ENCODE measurements at places on chromosomes 12 and 14.
A peak's percentile ranks its signal among the peaks of the same experiment; 100 is the strongest.

- DNase-seq = no peak
Measured at GRCh38 chr12:19885093-19885812, 446.0 kb downstream of the AEBP2 start.

DNA sequence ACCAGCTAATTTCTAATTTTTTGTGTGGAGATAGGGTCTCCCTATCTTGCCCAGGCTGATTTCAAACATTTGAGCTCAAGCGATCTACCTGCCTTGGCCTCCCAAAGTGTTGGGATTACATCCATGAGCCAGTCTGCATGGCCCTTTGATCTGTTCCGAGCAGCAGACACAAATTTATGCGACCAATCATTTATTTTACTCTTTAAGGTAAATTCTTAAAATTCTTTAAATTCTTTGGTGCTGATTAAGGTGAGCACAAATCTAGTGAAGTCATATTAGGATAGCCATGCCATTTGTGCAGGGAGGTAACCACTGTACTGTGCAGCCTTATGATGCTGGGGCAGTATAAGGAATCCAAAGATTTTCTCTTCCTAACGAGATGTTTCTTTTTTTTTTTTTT lies 135.7 kb downstream of the SRGAP1 start:
- DNase-seq = no peak

GRCh38 chr14:68463705-68464374 lies 329.0 kb downstream of the ZFP36L1 start:
- DNase-seq = no peak

- no peak for DNase-seq
Measured at GRCh38 chr14:94501588-94502516, 7.4 kb downstream of the SERPINA12 start.

DNA sequence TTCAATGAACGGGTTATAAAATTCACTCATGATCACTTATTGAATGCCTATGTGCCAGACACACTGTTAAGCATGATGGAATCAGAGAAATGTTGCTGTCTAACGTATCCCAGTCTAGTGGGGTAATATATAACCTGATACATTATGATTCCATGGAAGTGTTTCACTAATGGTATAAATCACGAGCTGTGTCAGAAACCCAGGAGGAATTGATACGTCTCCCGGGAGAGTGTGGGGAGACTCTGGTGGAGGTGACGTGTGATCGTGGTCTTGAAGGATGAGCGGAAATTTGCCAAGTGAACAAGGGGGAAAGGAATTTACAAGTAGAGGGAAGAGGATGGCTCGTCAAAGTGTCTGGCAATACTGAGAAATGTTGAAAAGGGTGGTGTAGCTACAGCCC lies 26.5 kb downstream of the MANSC1 start:
- DNase-seq = no peak

- DNase-seq = no peak
Measured at GRCh38 chr12:130142736-130143135, 19.5 kb upstream of the FZD10 start.

GRCh38 chr12:3032770-3033538 lies 44.2 kb upstream of the TSPAN9 start:
- DNase-seq = no peak

DNA sequence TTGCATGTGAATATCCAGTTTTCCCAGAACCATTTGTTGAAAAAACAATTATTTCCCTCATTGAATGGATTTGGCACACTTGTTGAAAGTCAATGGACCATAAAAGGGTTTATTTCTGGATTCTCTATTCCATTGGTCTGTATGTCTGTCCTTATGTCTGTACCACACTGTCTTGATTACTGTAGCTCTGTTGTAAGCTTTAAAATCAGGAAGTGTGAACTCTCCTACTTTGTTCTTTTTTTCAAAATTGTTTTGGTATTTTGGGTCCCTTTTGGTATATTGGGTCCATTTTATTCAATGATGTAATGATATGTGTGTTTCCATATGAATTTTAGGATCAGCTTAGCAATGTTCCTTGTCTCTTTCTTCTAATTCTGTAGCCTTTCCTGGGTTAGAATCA lies 64.8 kb downstream of the PPP2R5C start:
- no peak for DNase-seq

DNA sequence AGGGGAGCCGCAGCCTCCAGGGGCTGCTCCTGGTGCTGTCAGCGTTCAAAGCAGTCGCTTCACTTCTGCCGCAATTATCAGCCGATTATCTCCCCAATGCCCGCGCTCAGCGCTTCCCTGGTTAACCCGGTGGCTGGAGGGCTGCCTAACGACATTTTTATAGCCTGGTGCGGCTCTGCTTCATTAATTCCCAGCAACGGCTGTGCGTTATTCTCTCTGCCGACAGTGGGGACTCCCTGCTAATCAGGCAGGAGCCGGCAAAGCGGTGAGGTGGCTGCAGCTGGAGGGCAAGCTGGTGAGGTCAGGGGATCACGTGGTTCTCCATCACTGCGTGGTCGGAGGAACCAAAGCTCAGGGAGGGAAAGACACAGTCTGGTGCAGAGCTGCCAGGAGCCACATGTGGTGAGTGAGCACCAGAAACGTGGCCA lies 62.9 kb downstream of the GLRX5 start:
- DNase-seq = peak; percentile 4

DNA sequence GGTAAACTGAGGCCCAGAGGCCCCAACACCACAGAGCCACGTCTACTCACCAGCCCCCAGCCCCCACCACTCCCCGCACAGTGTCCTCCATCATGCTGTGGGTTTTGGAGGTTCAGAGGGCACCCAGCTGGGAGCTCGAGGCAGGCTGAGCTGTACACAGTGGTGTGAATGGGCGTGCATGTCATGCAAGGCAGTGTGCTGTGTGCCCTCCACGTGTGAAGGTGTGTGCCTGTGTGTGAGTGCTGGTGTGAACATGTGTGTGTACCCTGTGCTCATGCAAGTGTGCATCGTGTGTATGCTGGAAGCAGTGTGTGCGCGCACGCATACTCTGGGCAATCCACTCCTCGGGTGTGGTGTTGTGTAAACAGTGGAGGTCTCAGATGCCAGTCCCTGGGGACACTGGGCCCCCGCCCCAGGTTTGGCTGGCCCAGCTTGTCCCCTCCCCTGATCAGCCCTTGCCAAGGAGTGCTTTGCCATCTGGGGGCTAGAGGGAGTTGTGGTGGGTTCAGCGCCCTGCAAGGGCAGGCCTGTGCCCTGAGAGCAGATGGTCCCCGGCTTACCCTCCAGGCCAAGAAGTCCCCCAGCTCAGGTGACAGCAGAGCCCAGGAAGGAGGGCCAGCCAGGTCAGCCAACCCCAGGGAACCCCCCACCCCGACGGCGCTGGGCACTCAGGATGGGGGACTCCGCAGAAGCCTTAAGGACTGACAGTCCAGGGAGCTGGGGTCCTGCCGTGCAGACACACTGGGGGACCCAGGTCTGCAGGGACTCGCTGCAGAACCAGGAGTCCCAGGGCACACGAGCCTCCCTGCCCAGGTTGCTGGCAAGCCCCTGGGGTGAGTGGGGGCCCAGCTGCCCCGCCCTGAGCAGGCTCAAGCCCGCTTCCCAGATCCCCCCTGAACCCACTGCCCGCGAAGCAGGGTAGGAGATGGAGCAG lies 23.8 kb upstream of the GPR132 start:
- no peak for DNase-seq

DNA sequence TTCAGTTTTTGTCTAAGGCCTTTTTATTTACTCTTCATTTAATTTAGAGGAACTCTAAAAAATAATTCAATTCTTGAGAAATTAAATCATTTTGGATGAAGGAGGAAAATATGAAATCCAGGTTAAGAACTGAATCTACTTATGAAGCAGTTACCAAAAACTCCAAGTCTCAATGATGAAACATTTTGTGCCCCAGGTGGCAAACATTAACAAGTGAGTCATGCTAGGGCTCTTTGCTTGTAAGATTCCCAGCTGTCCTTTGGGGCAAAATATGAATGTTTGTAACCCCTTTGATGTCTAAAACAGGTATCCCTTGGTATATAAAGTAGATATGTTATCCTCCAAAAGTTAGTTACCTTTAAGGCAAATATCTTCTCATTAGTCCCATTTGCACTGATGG lies 202.4 kb downstream of the NEDD1 start:
- no peak for DNase-seq

DNA sequence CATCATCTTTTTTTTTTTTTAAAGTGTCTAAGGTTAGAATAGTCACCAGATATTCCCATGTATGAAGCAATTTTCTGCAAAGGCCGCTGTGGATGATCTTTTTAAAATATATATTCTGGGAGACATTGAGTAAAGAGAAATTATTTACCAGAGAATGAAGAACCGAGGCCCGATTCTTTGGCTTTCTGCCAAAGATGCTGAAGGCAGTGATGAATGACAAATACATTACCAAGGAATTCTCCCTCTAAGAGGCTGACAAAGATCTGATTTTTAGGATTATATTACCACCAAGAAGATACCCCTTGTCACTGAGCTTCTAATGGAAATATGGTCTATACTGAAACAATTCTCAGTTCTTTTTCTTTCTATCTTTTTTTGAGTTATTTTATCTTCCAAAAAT lies 336.8 kb downstream of the NAV3 start:
- no peak for DNase-seq

DNA sequence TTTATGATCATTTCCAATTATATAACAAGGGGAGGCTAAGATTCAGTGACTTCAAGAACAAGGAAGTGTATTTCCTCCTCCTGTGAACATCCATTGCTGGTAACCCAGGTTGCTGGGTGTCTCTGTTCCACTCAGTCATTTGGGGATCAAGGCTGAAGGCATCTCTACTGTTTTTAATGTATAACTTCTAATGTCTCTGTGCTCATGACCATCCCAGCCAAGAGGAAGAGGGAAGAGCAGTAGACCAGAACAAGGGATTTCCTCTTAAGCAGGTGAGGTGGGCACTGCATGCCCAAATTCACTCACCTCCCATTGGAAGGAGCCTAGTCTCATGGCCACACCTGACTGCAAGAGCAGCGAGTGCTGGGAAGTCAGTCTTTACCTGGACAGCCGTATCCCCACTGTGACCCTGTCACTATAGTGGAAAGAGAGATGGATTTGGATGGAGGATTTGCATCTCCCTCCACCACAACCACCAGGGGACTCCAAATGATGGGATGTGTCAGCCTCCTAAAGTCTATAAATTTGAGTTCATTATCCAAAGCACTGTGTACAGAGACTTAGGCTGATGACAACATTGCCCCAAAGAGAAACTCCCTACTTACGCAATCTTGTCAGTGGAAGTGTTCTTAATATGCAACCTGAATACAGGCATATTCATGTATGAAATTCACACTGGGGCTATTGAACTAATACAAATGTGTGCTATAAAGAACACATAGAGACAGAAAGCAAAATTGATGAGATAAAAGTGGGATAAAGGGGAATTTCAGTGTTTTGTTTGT lies 368.7 kb downstream of the TMEM132D start:
- no peak for DNase-seq

- DNase-seq = no peak
Measured at GRCh38 chr14:70771781-70772212, 37.5 kb downstream of the MAP3K9 start.

GRCh38 chr12:107475900-107476299 lies 209.7 kb upstream of the PWP1 start:
- DNase-seq = no peak

DNA sequence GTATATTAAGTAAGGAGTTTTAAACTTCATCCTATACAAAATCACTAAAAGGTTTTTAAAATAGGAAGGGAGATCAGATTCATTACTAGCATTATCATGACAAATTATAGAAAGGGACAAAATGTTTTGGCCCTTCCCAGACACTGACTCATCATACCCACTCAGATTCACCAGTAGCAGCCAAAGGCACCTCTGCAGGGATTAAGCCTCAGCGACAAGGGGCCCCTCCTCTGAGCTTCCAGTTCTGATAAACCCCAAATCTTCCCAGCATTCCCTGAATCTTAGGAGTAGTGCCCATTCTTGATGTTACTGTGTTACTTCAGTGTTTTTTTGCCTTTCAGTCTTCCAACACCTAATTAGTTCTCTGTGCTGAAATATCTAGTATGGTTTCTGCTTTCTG lies 14.5 kb downstream of the KRAS start:
- DNase-seq = no peak

DNA sequence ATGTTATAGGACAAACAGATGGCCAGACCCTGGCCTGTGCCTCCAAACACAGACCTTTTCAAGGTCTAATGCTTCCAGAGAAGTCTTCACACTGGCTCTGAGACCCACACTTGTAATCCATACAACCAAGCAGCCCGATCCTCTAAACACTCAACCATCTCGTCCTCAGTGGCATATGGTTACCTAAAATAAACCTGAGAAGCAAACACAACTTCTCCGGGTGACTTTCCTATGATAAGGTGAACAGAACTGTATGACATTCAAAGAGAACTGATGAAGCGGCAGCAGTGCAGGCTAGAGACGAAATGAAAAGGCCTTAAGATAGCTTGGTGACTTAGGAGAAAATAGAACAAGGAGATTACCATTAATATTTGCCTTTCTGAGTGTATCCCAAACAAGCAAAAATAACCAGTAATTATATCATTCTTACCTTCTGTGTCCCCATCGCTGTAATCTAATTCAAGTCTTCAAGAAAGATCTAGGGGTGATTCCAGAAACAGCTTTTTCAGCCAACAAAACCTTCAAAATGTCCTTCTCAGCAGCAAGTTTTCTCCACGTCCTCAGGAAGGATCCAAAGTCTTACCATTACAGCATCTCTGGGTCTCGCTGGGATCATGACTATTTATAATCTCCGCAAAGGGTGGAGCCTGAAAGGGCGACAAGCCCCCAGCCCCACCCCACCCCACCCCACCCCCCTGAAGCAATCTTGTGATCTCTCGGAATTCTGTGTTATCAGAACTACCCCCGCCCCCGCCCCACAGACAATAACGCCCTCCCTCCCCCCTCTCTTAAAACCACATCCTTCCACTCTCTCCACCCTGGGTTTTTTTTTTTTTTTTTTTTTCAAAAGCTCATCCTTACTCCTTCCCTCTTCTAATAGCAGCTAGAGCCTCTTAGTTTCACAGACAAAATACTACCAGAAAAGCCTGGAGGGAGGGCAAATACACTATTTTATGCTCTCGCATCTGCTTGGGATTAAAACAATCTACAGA lies at the start of gene SLC2A3:
Gene SLC2A3, minus strand, starts transcription at position 598 of the 992 bp plus-strand sequence. Its CDS starts 153 bp downstream, at position 445.
- DNase-seq = peak; percentile 84

DNA sequence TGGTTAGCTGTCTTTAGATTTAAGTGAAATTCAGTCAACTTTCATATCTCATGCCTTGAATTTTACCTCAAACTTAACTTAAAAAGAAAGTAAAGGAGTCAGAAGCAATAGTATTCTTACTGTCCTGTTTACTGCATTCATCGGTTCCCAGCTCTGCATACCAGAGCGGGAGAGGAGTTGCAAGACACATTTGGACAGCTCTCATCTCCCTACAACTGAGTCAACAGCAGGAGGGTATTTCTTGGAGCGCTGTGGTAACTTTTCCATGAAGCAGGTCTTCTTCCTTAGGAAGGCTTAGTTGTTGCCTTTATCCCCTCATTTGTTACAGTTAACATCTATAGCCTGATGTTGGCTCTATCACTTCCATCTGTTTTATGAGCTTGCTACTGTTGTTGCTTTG lies 65.1 kb downstream of the TRMT5 start:
- DNase-seq = no peak

- DNase-seq = no peak
Measured at GRCh38 chr12:109946505-109946904, 46.4 kb downstream of the TCHP start.

- DNase-seq = no peak
Measured at GRCh38 chr12:53051881-53052412, 2.1 kb downstream of the TNS2 start.

Data from activated CD4-positive, alpha-beta T cell treated with anti-CD3 and anti-CD28 coated beads, Interleukin-2, amount 50 U/mL, for 48 hours (primary cell).